ENCODE measurements at places on chromosomes 3 and 15.

DNA sequence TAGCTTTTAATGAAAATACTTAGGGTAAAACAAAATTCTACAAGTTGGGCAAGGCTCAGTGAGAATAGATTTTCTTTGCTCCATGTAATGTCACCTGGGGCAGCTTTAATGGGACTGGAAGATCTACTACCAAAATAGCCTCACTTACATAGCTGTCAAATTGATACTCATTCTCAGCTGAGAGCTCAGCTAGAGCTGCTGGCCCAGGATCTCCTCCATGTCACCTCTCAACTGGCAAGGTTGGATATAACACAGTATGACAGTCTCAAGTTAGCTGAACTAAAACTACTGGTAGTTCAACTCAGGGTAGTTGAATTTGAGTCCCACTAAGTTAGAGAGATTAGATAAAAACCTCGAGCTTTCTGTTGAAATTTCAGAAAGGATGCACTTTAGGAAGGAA lies 218.5 kb upstream of the PLSCR5 start:
- DNase-seq: no peak

- DNase-seq: no peak
Measured at GRCh38 chr15:76208786-76209424, 102.4 kb downstream of the ETFA start.

GRCh38 chr3:45664578-45664977 lies 24.6 kb upstream of the SACM1L start:
- DNase-seq: no peak

DNA sequence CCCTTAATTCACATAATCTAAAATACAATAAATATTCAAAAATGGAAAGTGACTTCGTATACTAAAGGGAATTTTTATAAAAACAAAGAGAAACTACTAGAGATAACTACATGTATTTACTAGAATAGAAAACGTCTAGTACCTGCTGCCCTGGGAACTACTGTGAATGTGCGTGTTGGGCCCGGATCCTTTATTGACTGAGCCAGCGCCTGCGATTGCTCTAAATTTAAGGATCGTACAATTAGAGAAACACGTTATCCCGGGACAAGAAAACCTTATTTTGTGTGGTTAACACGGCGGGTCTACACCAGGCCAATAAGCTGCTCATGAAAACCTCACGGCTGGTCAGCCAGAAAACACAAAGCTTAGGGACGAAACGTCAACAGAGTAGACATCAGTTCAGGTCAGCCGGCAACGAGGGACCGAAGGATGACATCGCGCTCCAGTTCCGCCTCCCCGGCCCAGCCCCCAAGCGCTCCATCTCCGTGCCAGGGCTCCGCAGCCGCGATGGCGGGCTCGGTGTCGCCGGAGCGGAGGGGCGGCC lies 555 bp downstream of the TM2D3 start:
- peak; percentile 81 for DNase-seq

DNA sequence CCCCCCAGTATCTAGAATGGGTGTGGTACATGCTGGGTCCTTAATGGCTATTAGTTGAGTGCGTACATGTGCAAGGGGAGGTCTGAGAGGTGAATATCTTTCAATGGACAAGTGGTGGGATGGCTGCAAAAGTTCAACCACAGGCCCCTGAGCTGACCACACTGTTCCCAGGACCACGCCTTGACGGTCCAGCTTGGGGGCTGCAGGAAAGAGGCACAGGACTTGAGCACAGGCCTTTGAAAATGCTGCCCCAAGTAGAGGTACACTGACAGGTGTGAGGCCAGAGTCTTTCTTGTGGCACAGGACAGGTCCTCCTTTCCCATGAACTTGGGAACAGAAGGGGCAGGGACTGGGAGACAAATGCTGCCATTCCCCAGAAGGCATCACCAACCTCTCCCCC lies 24.0 kb downstream of the AMOTL2 start:
- no peak for DNase-seq

Data from cardiac septum (tissue), 1 donor.